Endothelial cell (in vitro differentiated cells): ENCODE measurements at places on chromosomes 12 and 14.

DNA sequence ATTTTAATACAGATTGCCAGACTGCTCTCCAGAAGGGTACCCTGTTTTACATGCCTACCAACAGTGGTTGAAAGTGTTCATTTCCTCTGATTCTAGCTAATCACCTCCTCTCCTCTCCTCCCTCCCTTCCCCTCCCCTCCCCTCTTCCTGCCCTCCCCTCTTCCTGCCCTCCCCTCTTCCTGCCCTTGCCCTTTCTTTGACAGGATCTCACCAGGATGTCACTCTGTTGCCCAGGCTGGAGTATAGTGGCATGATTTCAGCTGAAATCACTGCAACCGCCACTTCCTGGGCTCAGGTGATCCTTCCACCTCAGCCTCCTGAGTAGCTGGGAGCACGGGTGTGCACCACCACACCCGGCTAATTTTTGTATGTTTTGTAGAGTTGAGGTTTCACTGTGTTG is 24.7 kb downstream of the APAF1 start:
- no peak for DNase-seq

DNA sequence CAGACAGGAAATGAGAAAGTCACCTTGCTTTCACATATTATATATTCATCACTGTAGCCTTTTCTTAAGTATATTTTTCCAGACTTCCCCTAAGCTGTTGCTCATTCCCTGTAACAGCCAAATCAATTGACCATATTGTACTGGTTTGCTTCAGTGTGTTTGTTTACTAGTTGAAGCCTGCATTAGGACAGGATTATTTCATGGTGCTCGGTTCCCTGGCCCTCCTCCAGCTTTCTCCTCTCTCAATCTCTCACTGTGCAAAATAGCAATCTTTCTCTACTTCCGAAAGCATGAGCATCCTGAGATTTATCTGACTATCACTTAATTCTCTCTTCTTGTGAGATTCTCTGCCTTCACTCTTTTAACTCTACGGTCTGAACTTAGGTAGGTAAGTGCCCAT is 2.4 kb downstream of the SLC35F4 start:
- no peak for DNase-seq

DNA sequence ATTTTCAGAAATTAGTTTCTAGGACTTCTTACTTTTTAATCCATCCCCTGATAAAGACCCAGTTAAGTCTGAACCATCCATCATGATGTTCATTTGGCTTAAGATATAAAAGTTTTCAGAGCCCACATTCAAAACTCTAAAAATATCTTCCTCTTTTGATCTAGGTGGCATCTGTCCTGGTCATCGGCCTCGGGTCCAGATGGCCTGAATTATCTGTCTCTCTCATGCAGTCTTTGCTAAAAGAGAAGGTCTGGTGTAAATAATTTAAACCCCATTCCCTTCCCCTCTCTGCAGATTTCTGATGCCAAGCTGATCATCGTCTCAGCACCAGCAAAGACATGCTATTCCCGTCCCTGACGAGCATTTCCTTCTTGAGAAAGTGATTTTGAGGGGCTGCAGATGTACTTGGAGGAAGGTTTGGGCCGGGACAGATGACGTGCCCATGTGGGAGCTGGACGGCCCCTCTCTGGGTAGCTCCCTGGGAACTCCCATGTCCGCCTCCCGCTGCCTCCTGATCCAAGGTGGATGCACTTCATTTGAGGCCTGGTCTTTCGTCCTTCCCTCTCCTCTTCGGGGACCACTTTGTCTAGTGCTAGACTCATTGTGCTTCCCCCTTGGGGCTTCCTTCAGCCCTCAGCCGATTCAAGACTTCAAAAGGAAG is 173.0 kb upstream of the PRMT8 start:
- no peak for DNase-seq

DNA sequence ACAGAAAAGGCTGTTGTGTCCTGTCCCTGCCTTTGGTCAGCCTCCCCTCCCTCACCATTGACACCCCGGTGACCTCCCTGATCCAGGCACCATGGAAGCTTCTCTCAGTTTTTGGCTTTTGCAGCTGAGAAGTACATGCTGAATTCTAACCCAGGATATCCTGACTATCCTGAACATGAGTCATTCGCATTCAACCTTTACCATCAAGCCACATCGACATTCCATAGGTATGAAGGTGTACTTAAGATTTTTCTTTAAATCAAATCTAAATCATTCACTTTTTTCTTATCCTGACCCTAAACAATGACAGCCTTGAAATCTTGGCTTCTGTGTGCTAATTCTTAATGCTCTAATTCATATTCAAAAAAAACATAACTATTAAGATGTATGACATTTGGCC is 8.7 kb upstream of the KRT78 start:
- DNase-seq, result no peak

DNA sequence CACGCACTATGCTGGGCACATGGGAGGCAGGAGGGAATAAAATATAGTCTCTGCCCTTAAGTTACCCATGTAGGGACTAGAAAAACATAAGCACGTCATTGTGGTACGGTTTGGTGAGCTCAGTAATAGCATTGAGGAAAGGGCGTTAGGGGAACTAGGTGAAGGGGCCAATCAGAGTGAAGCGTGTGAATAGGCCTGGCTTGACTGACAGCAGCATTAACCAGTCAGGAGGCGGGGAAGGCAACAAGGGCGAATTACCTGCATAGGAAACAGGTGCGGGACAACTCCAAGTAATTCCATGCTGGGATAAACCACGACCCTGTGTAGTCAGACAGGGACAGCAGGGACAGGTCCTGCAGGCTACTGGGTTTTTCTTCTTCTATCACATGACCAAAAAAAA is 107.7 kb downstream of the UNC79 start:
- DNase-seq, result peak; percentile 16

DNA sequence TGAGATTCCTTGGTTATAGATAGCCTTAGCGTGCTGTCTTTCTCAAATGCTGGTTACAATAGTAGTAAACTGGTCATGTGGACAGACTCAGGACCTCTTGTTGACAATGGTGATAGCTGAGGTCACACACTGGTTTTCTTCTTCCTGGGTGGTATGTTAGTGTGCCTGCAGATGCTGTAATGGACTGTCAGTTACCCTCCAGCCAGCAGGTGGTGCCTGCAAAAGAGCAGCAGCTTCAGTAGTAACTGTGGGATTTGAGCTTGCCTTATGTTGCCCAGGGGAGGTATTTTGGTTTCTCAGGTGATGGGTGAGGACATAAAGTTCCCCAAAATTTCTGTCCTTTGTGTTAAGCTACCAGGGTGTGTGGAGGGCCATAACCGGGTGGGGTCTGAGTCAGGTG is 33.7 kb upstream of the SCAF11 start:
- no peak for DNase-seq

GRCh38 chr14:106209755-106210154 is 683.4 kb downstream of the TMEM121 start:
- DNase-seq, result no peak

GRCh38 chr12:93426412-93426805 is 15.3 kb downstream of the UBE2N start:
- DNase-seq, result no peak

GRCh38 chr12:78636231-78636855 is 228.2 kb upstream of the SYT1 start:
- DNase-seq, result no peak

- no peak for DNase-seq
Measured at GRCh38 chr12:16531621-16532020, 74.3 kb downstream of the LMO3 start.

GRCh38 chr12:52238916-52239646 is 6.0 kb downstream of the KRT7 start:
- no peak for DNase-seq

- no peak for DNase-seq
Measured at GRCh38 chr14:32507029-32507984, 178.2 kb downstream of the AKAP6 start.

GRCh38 chr12:67436230-67436629 is 167.1 kb downstream of the CAND1 start:
- no peak for DNase-seq

- DNase-seq, result no peak
Measured at GRCh38 chr12:63888908-63889635, 44.6 kb downstream of the SRGAP1 start.

DNA sequence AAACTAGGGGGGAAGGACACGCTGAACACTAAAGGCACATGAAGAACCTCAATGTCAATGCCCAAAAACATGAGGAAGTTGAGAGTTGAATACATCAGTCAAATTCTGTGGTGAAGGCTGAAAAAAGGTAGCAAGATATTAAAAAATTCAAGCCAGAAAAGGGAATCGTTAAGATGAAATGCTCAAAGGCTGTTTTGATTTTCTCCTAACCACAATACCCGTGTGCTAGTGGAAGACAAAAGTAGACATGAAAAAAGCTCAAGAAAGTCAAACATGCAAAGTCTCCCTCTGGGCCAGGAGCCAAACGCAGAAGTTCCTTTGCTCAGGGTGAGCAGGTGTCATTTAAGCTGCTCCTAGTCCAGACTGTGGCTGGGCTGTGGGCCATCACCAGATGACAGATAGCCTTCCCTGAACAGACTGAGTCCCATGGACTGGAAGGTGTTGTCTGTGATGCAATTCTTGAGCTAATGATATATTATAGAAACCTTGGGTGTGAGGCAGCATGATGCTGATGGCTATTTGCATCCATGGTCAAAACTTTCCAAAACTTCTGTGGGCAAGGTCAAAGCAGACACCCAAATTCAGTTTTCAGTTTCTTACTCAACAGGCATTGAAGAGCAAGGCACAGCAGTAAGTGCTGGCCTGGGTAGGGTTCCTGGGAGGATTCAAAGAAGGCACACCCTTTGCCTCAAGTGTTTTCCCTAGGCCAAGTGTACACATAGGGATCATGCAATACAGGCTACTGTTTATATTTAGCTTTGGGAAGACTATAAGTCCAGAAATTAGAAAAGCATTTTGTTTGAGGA is 81.6 kb downstream of the MYRFL start:
- no peak for DNase-seq

- no peak for DNase-seq
Measured at GRCh38 chr14:82872494-82872893, 1338.8 kb upstream of the SEL1L start.

- DNase-seq, result no peak
Measured at GRCh38 chr14:91225025-91225424, 19.5 kb downstream of the GPR68 start.

DNA sequence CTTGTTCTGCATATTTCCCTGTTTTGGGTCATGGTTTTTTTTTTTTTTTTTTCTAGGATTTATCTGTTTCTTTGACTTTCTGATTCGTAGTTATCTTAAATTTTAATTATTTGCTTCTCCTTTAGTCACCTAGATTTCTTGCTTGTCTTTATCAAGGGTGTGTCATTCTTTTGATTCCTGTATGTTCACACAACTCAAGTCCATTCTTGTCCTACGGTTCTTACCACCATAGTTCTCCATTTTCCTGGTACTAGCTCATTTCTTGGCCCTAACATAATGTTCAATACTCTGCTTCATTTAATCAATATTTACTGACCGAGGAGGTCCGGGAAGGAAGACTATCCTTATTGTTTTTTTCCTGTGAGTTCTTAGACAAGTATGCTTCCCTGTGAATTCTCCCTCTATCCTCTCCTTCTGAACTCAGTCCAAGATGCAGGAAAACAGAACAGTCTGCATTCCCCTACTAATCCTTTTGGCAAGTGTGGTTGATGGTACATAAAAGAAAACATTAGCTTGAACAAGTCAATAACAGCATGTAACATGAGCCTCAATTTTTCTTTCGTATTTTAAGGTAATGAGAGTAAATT is 1346.4 kb upstream of the SEL1L start:
- DNase-seq, result no peak

DNA sequence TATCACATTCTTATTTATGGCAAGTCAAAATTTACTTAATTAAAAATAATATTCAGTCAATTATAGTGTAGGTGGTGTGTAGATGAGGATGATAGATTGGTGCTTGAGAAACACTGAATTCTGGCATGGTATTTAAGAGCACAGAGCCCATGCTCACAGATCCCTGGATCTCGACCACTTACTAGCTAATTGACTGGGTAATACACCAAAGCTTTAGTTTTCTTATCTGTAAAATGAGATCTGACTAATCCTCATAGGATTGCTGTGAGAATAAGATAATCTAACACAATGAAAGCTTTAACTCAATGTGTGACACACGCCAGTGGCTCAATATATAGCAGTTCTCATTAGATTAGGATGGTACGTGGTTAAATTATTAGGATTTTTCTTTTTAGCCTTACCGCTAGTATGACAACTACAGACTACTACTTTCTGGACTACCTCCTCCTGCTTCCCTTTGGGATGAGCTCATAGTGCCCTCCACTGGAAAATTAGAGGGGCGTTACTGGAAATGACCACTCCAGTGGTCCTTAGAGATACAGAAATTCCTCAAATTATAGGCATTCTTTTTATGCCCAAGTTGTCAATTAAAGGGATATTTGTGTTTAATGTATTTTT is 482.8 kb upstream of the TBX3 start:
- DNase-seq, result no peak

DNA sequence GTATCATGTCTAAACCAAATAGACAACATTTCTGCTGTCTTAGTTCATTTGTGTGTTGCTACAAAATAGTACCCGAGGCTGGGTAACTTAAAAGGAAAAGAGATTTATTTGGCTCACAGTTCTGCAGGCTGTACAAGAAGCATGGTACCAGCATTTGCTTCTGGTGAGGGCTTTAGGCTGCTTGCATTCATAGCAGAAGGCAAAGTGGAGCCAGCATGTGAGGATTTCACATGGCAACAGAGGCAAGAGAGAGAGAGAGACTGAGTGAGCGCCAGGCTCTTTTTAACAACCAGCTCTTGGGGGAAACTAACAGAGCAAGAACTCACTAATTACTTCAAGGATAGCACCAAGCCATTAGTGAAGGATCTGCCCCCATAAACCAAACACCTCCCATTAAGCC is 271.4 kb upstream of the SRRM4 start:
- no peak for DNase-seq

DNA sequence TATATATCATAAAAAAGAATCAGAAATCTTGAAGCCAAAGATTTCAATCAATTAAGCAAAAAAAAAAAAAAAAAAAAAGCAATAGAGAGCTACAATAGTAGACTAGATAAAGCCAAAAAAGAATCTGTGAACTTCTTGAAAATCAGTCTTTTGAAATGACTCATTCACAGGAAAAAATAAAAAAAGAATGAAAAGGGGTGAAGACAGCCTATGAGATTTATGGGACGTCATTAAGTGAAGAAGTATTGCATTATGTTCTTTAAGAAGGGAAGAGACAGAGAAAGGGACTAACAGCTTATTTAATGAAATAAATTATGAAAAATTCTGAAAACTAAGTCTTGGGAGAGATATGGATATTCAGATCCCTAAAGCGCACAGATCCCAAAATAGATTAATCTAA is 103.8 kb downstream of the ACSS3 start:
- no peak for DNase-seq

- DNase-seq, result no peak
Measured at GRCh38 chr14:52395728-52396127, 81.6 kb downstream of the PTGER2 start.

- DNase-seq, result peak; percentile 65
Measured at GRCh38 chr12:14256555-14257169, 108.8 kb upstream of the ATF7IP start.

GRCh38 chr12:117352206-117352605 is 9.2 kb downstream of the NOS1 start:
- DNase-seq, result no peak

GRCh38 chr12:3881281-3881950 is 8.2 kb upstream of the PARP11 start:
- no peak for DNase-seq
